ENCODE measurements at places on chromosomes 5 and 9.

- DNase-seq: no peak
These were observed 1181.2 kb upstream of the CDH9 start for GRCh38 chr5:28219539-28219938.

GRCh38 chr5:139849942-139850341 is 54.3 kb downstream of the PSD2 start:
- no peak for DNase-seq

DNA sequence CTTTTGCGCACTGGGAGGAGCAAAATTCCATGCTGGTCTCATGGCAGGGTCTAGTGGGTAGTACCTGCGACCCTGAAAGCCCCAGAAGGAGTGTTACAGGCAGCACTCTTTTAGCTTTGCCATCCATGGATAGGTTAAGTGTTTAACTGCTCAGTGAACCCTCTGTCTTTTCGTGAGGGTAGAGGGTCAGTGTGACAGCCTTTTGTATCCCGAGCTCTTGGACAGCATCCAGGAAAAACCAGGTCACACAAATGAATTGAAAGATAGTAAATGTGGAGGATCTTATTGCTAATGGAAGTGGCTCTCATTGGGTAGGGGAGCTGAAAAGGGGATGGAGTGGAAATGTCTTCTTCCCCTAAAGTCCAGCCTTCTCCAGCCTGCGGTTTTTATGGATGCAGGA is 57.8 kb upstream of the CCDC112 start:
- DNase-seq: no peak

DNA sequence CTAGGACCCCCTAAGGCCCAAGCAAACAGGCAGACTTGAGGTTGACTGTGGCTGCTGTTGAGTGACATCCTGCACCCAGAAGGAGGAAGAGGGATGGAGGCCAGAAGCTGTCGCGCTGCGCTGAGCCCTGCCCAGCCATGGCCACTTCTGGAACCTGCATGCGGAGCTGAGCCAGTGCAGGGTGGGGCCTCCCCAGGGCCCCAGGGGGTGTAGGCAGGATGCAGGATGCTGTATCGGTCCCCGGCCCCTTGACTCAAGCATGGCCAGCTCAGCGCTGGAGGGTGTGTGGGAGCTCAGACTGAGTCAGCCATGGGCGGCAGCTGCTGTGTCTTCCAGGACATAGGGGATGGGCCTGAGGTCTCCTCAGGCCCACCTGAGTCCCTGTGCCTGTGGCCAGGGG is 26.9 kb downstream of the GLT6D1 start:
- no peak for DNase-seq

DNA sequence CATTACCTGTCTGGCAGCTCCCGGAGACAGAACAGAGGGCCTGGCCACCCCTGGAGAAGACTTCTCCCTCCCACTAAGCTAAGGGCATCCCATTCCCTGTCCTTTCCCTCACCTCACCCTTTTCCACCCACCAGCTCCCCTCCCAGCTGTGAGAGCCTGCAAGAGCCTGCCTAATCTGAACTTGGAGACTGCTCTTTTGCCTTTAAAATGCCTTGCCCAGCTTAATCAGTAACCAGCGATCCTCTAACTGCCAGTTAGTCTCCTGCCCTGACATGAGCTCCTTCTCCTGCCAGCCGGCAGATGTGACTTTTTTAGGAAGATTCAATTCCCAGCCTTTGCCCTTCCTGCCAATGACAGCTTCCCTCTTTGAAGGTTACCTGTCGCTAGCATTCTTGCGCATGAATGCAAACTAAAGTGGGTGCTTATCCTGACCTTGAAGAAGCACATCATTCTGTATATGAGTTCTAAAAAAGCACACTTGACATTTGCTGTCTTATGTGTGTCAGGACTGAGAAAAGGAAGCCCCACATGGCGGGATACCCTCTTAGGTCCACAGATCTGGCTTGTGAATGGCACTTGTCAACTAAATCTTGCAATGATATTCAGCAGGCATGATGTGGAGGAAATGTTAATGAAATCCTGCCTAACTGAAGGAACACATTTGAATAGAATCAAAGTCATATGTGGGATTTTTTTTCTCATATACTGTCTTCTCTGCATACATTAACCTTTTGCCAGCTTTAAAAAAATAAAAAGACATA is 411.2 kb upstream of the SLC30A5 start:
- no peak for DNase-seq

Measured in stimulated activated CD8-positive, alpha-beta memory T cell treated with anti-CD3 and anti-CD28 coated beads, Interleukin-15, amount 100 ng/mL, for 24 hours (primary cell).